Inflammatory macrophage (primary cell): ENCODE measurements at places on chromosomes 11 and 22.

- DNase-seq: peak; percentile 70
Observed at GRCh38 chr22:30314915-30315314, 11.8 kb downstream of the TBC1D10A start.

GRCh38 chr22:27066856-27067255, 409.5 kb downstream of the MIAT start:
- no peak for DNase-seq

- DNase-seq: no peak
Observed at GRCh38 chr22:43412808-43413795, 1.3 kb downstream of the MPPED1 start.

DNA sequence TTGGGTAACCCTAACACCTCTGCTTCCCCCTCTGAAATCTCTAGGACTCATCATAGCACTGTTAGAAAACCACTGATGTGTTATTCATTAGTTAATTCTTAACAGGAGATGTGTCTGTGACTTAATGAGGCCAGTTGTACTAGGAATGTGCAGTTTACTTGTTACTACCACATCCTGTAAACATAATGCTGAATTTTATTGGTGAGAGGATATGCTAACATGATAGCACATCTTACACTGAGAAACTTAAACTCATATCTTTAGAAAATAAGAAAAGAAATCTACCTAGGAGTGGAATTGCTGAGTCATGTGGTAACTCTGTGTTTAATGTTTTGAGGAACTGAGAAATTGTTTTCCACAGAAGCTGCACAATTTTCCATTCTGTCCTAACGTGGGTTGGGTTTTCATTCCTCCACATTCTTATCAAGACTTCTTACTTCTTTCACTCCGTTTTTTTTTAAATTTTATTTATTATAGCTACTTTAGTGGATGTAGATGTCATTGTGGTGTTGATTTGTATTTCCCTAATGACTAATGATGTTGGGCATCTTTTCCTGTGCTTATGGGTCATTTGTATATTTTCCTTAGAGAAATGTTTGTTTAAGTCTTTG, 33.7 kb downstream of the RNF121 start:
- peak; percentile 45 for DNase-seq
